ENCODE measurements at places on chromosomes 1 and 21.

DNA sequence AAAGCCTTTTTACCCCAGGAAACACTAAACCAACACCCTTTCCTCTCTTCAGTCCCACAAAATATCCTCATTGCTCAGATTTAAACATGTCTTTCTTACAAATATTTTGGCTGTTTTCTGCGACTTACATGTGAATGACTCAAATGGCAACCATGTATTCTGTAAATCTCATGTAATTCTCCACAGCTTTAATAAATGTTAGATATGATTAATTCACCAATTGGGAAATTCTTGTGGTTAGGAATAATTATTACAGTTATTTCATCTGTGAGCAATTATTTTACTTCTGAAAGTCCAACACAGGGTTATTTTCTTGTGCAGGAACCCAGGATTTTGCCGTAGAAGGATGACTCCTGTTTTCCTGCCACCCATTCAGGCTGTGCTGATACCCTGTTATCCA is 431.5 kb downstream of the LMO4 start:
- no peak for DNase-seq

- no peak for DNase-seq
Observed at GRCh38 chr1:109817881-109818270, 54.2 kb upstream of the EPS8L3 start.

DNA sequence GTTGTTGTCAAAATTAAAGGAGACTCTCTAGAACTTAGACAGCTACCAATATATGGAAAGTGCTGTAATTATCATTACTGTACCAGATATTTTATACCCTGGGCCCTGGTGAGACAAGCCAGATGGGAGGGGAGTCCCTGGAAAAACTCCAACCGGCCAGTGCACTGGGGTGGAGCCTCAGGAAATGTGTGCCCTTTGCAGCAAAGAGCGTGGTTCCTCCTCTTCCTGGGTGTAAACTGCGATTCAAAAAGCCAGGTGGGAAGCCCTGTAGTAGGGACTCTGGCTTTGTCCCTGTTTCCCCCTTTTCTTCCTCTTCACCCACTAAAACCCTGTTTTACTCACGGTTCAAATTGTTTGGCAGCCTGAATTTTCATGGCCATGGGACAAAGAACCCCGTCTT is 812.3 kb downstream of the PLA2G4A start:
- DNase-seq: no peak

DNA sequence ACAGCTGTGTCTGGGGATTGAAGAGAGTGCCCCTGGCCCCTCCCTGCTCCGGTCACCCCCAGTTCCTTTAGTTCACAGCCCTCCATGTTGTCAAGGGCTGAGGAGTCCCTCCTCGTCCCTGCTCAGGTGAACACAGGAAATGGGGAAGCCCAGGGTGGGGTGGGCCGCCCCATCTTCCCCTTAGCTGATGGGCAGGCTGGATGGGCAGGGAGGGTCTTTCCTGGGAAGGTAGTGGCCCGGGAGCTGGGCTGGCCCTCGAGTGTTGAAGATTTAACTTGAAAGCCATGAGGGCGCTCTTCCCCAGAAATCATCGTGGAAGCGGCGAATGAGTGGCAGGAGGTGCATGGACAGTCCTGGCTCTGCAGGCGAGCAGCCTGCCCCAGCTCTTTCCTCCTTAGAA is 18.3 kb upstream of the NPHP4 start:
- DNase-seq: no peak

- DNase-seq: no peak
Observed at GRCh38 chr1:34916104-34916503, 13.3 kb downstream of the DLGAP3 start.

DNA sequence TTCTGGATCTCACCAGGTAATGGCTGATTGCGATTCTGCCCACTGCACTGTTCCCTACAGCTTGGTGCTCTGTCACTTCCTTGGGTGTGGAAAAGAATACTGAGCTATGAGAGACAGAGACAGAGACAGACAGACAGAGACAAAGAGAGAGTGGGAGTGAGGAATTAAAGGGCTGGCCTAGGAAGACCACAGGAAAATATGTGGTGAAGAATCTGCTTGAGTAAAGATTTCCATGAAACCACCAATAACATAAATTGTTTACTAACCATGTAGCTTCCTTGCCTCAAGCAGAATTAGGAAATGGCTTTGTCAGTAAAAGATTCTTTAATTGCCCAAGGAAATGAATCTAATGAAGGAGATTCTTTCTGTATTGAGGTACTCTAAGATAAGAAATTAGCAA is 54.4 kb downstream of the MPZL1 start:
- no peak for DNase-seq

- no peak for DNase-seq
Observed at GRCh38 chr1:59986516-59987310, 60.1 kb upstream of the CYP2J2 start.

GRCh38 chr21:37904856-37905255 is 11.4 kb downstream of the KCNJ6 start:
- no peak for DNase-seq

DNA sequence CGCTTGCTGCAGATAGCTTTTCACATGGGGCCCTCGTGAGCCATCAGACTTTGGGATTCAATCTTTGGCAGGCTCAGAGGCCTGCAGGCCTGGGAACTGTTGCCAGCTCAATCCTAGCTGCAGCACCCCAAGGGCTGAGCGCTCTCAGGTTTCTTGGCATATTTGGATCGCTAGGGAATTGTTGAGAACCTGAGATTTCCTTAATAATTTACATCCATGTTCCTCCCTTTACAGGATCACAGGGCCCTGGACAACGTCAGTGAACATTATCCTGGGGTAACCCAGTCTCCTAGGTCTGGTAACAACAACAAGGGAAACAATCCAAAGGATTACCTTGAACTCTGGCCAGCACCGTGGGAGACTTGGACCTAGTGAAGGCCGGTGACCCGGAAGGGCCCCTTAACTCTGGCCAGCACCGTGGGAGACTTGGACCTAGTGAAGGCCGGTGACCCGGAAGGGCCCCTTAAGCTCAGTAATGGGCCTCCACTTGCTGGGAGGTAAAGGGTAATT is 49.3 kb upstream of the NEK2 start:
- no peak for DNase-seq

GRCh38 chr1:218139761-218140160 is 145.3 kb upstream of the RRP15 start:
- no peak for DNase-seq

GRCh38 chr1:11617741-11618140 is 36.5 kb downstream of the FBXO2 start:
- DNase-seq: no peak

- DNase-seq: no peak
Observed at GRCh38 chr1:108188801-108189200, 11.3 kb downstream of the SLC25A24 start.

DNA sequence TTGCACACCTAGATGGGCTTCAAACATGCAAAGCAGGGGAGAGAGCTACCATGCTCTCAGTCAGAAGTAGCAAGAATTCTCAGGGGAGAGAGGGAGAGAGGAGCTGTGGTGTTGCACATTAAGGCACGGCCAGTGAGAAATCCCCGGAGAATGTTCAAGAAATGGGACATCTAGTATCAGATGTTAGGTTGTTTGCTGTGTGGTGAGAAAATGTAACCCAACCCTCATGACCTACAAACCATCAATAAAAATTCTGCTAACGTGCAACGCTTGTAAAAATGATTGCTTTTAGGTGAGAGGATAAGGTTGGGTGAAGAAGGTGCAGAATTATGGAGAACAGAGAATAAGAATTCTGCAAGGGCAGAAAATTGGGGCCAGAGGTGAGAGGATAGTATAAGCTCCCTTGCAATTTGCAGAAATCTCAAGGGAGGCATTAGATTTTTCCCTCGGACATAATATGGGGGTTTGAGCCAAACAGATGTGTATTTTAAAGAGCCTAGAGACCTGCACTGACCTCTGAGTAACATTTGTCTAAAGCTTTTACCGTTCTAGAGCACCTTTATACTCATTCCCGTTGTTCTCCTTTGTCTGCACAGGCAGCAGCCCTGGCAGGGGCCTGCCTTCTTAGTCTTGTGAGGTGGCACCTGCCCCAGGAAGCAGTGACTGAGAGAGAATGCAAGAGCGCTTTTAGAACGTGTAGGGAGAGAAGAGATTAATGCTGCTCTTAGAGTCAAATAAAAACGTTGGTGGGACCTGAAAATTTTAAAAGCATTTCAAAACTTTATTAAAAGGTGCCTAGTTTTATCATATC is 25.4 kb upstream of the KIAA0040 start:
- no peak for DNase-seq

DNA sequence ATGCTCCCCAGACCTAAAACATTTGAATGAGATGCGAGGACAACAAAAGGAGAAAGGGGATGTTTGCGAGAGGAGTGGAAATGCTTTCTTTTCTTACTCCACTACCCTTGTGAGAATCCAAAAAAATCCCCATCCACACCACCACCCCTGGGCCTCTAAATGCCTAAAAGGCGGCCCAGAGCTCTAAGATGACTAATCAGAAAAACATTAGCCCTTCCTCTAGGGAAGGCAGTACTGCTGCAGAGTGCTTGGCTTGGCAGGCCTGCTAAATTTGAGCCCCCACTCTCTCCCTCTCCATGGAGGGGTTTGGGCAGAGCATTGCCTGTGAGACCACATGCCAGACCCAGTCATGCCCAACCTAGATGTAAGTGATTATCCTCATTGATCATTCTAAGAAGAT is 347.9 kb downstream of the USH2A start:
- no peak for DNase-seq

GRCh38 chr1:19169642-19170041 is 40.4 kb downstream of the UBR4 start:
- peak; percentile 74 for DNase-seq

DNA sequence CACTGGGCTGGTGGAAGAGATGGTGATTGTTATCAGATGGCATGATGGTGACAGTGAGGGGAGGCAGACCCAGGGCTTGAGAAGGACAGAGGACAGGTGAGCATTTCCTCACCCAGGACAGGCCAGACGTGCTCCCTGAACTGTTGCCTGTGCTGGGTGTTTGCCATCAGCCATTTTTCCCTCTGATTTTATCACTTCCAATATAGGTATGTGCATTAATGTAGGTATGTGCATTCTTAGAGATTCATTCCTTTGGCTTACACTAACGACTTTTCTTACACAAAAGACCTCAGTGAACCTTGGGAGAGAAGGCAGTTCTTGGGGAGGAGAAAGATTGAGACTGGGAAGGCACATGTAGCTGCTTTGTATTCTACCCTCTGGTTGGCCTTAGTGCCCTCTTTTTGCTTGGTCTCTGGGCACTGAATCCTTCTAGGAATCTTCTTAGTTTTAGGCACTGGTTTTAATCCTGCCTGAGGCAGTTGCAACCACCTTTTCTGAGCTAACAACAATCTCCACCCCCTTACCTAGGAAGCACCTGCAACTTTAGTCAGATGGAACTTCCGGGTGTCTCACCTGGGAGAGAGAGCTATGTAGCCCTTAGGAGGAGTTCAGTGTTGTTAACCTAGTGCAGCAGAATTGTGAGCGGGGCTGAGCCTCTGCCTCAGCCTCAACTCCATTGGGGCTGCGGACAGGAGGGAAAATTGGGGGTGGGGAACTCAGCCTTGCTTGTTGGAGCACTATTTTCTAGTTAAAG is 30.9 kb downstream of the C1orf116 start:
- DNase-seq: no peak

DNA sequence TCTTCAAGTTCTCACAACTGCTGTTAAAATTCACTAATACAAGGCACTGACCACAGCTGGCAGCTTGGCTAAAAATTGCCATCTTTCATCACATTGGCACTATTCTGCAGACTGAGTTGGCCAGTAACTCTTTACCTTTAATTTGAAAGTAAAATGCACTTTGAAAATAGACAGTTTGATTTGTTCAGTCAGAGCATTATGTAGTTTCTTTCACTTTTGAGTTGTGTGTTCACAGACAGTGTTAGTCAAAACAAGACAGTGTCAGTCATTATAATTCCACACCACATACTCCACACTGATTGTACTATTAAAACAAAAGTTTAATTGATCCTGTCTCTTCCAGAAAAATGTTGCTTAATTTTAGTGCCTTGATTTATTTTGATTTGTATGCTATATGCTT is 160.7 kb downstream of the SDCCAG8 start:
- no peak for DNase-seq

GRCh38 chr1:214633686-214634085 is 30.7 kb downstream of the CENPF start:
- no peak for DNase-seq

DNA sequence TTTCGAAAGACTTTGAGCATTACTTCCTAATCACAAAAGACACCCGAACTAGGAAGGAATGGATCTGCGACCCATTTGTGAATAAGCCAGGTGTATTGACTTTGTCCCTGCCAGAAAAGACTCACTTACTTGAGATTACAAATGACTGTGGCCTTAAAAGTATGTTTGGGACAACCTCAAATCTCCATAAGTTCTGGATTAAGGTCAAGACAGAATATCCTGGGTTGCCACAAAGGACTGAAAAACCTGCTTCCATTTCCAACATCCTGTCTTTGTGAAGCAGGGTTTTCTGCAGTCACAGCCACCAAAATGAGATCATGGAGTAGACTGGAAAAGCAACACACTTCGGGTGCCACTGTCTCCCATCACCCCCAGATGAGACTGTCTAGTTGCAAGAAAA is 537.4 kb upstream of the ZRANB2 start:
- no peak for DNase-seq

- no peak for DNase-seq
Observed at GRCh38 chr1:223074445-223075300, 68.4 kb downstream of the TLR5 start.

DNA sequence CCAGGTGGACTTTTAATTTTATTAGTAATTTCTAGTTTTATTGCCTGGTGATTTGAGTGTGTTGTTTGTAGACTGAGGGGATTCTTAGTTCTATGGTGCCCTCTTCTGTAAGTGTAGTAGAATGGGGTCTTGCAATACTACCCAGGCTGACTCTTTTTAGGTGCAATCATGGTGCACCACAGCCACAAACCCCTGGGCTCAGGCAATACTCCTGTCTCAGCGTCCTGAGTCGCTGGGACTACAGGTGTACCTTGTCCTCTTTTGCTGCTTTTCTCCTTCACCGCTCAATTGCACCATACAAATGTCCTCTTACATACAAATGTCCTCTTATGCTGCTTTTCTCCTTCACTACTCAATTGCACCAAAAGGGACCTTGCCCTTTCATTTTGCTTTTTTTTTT is 43.1 kb downstream of the SCP2 start:
- DNase-seq: no peak

DNA sequence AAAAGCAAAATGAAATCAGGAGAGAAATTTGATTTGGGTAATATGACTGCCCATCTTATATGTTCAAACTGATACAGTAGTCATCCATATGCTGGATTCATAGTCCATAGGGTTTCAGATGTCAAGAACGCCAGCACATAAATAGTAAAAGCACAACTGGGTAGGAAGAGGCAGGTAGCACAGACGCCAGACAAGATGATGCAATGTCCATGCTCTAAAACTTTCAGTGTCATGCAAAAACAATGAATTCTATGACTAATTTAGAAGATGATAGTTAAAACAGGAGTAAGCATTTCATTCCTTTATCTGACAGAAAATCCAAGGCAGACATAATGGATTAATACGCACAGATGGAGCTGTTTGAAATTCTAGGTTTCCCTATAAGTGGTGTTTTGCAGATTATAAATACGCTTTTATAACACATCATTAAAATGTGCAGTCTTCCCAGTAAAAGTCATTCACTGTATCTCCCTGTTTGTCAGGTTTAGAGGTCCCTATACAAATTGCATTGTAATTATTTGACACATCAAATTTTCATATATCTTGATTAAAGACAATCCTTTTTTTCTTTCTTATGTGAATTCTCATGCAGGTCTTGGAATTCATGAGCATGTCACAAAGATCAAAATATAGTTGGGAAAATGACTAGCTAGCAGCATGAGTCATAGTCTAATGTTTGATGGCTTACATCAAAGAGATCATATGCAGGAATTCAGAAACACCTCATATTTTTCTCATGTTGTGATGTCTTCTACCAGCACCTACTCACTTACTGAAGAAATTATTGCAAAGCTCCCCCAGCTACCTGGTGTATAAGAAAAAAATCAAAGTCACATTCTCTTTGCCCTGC is 139.9 kb downstream of the DSCAM start:
- no peak for DNase-seq

- no peak for DNase-seq
Observed at GRCh38 chr1:246793356-246793896, 69.2 kb downstream of the SCCPDH start.
